CD8-positive, alpha-beta memory T cell (primary cell): ENCODE measurements at places on chromosomes 12 and 14. TPM values are rescaled to one million over a fixed set of nuclear protein-coding genes. Genes with fewer than 3 reads are reported as not detected.

The TAS2R10 gene
- polyA plus RNA-seq, result not detected

The LYZ gene
- polyA plus RNA-seq, result not detected

The TMTC1 gene
- not detected for polyA plus RNA-seq

The KLRC2 gene
- 13.3 TPM for polyA plus RNA-seq

The LHX5 gene
- polyA plus RNA-seq, result not detected

The CLEC2B gene
- 72.9 TPM for polyA plus RNA-seq

The OR4E2 gene
- not detected for polyA plus RNA-seq

The AJUBA gene
- 0.64 TPM for polyA plus RNA-seq

The ACVRL1 gene
- polyA plus RNA-seq, result not detected

The KRT85 gene
- polyA plus RNA-seq, result not detected

The DLGAP5 gene
- polyA plus RNA-seq, result 0.21 TPM

The SRP54 gene
- polyA plus RNA-seq, result 34.5 TPM

The COX8C gene
- polyA plus RNA-seq, result not detected

The GPRC5A gene
- polyA plus RNA-seq, result not detected

The RERG gene
- polyA plus RNA-seq, result not detected

The NRXN3 gene
- polyA plus RNA-seq, result not detected

The MMP14 gene
- not detected for polyA plus RNA-seq

The HOXC10 gene
- polyA plus RNA-seq, result not detected

The SLC5A8 gene
- not detected for polyA plus RNA-seq

The P2RX7 gene
- 9.2 TPM for polyA plus RNA-seq

The TAS2R13 gene
- polyA plus RNA-seq, result not detected

The C12orf50 gene
- not detected for polyA plus RNA-seq

The CD4 gene
- 0.30 TPM for polyA plus RNA-seq

The NFKBIA gene
- polyA plus RNA-seq, result 344 TPM

The FGF23 gene
- polyA plus RNA-seq, result not detected

The C12orf54 gene
- polyA plus RNA-seq, result not detected

The SAMD4A gene
- polyA plus RNA-seq, result not detected

The TSPAN11 gene
- not detected for polyA plus RNA-seq

The MYF5 gene
- not detected for polyA plus RNA-seq

The PARP11 gene
- 9.3 TPM for polyA plus RNA-seq

The AKAP3 gene
- polyA plus RNA-seq, result 1.6 TPM
